ENCODE measurements at places on chromosomes 2 and 18.

DNA sequence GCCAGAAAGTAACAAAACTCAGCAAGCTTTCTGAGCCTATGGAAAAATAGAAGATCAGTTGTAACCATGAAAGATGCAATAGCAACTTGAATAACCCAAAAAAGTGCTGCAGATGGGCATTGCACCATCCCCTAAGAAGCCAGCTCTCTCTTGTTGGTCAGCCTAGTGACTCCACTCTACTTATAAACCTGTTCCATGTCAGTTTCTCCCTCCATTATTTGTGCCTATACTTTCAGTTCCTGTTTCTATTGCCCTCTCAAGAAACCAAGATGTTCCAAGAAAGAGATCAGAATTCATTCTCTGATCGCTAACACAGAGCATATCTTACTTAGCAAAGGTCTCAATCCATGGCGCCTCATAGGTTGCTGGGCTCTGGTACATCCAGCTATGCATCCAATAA, 170.3 kb upstream of the MAP2 start:
- no peak for DNase-seq

- peak; percentile 27 for DNase-seq
These were observed 119.6 kb upstream of the MSTN start for GRCh38 chr2:190182071-190182524.

DNA sequence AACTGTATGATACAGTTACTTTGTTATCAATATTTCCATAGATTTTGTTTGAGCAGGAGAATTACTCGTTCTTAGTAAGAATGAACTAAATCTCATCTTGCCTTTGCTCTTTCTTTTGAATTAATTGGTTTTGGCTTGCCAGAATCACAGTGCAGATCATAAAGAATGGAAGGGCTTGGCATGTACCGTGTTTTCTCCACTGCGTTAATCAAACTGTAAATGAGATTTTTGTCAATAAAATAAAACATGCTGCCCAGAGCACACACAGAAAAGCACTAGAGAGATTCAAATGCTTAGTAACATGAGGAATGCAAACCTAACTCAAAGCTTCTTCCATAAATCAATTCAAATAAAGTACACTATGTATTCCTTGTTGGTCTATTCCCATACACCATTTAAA, 229.6 kb upstream of the CDH2 start:
- DNase-seq: no peak

DNA sequence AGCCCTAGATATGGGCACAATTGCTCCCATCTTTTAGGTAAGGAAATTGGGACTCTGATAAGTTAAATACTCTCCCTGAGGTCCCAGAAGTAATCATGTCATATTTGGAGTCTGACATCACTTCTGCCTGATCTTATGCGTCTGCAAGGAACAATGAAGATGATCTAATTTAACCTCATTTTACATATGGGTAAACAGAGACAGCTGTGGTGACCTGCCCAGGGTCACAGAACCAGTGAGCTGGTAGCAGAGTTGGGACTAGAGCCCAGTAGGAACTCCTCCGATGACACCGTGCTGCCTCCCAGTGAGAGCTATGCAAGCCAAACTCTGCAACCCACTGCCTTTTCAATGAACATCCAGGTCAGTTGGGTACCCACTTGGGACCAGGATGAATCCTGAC, 17.8 kb downstream of the CTAGE1 start:
- DNase-seq: no peak

DNA sequence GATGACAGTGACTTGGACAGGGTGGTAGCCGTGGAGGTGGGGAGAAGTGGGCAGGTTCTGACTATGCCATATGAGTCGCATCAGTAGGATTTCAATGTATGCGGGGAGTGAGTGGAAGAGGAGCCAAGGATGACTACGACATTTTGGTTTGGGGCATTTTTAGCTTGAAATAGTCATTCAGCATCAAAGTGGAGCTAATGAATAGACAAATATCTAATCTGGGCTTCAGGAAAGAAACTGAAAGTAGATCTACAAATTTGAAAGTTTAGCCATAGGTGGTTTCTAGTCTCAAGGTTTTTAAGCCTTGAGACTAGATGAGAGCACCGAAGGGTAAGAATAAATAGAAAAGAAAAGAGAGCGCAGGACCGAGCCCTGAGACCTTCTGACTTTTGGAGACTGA, 58.3 kb downstream of the FEZ2 start:
- peak; percentile 12 for DNase-seq

- no peak for DNase-seq
These were observed 35.0 kb downstream of the TMEFF2 start for GRCh38 chr2:192159736-192160135.

DNA sequence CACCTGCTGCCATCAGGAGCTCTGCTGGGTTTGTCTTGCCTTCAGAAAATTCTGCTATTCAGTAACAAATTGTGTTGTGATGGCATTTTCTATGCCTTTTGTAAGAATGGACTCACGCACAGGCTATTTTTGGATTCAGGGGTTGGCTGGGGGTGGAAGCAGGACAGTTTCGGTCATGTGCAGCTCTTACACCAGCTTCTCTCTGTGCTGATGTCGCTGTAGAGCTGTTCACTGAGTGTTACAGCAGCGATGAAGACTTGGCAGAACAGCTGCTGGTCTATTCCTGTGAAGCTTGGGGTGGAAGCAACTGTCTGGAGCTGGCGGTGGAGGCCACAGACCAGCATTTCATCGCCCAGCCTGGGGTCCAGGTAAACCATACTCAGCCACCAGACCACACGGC, 49.2 kb downstream of the TRPM8 start:
- no peak for DNase-seq

GRCh38 chr2:43158259-43158880, 68.0 kb downstream of the ZFP36L2 start:
- peak; percentile 50 for DNase-seq

DNA sequence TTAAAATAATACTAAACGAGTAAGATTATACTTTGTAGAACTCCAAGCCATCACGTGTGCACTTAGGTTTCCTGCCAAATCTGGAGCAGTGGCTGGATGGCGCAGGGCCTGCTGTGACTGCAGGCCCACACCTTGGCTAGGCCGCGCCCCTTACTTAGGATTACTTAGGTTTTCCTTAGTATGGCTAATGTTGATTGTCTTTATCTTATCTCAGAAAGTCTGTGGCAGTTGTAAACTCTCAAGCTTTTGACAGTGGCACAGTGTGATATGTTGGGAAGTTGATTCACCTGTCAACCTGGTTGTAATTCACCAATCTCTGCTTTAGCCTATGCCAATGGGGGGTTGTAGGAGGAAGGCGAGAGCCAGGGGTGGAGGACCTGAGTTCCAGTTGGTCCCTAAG, 208.4 kb downstream of the ZNF407 start:
- DNase-seq: no peak

- no peak for DNase-seq
These were observed 89.0 kb upstream of the PNPT1 start for GRCh38 chr2:55782528-55783173.

DNA sequence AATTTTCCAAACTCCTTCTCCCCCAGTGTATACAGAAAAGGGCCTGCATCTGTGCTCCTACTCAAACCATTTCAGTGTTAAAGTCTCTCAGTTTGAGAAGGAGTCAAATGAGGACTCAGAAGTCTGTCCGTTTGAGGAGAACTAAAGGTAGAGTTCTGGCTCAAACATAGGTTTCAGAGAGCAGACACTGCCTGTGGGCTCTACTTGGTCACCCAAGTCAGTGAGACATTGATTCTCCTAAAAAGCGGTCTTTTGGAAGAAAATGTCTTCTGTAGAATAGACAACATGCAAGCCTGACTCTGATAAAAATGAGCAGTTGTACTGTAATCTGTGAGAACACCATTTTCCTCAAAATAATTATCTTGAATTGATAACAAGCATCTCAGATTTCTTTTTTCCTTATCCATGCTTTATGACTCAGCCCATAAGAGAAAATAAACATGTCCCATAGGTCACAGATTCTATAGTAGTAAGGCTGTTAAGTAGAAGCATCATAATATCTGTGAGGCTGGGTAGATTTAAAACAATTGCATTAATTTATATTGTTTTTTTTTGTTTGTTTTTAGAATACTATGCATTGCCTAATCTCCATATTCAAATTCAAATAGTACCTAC, 82.8 kb downstream of the ASXL3 start:
- DNase-seq: no peak

GRCh38 chr18:54684784-54685183, 93.7 kb downstream of the DYNAP start:
- DNase-seq: no peak

- DNase-seq: no peak
These were observed 75.8 kb downstream of the ZEB2 start for GRCh38 chr2:144443837-144444817.

- DNase-seq: no peak
These were observed 25.1 kb upstream of the CCL20 start for GRCh38 chr2:227788561-227789018.

GRCh38 chr18:7459851-7460770, 107.0 kb upstream of the PTPRM start:
- no peak for DNase-seq

GRCh38 chr18:37872562-37872961, 307.0 kb upstream of the CELF4 start:
- DNase-seq: no peak

DNA sequence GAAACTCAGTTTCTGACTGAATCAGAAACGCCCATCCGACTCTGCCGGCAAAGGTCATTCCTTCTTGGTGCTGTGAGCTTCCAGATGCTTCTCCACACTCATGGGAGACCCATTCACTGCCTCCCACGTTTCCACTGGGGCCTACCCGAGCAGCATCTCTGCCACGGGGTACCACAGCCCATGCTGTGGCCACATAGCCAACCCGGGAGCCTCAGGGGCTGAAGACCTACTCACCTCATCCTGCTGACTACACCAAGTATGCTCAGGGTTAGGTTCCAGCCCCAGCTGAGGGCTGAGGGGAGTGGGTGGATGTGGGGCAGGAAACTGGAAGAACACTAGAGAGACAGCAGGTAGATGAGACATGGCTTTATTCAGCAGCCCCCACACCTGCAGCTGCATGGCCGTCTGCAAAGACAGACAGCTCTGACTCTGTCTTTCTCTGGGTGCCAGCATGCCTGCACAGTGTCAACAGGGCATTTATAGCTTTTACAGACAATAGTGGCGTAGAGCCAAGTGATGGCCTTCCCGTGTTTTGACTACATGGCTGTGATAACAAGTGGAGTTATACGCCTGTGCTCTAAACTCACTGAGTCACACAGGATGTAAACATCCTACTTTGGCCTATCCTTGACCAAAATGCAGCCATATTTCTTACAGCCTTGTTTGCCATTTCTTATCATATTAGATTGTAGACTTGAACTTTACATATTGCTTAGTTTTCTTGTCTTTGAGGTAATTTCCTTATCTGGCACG, 16.5 kb upstream of the KLHL23 start:
- DNase-seq: no peak

- no peak for DNase-seq
These were observed 55.1 kb downstream of the RHOB start for GRCh38 chr2:20501974-20502373.

DNA sequence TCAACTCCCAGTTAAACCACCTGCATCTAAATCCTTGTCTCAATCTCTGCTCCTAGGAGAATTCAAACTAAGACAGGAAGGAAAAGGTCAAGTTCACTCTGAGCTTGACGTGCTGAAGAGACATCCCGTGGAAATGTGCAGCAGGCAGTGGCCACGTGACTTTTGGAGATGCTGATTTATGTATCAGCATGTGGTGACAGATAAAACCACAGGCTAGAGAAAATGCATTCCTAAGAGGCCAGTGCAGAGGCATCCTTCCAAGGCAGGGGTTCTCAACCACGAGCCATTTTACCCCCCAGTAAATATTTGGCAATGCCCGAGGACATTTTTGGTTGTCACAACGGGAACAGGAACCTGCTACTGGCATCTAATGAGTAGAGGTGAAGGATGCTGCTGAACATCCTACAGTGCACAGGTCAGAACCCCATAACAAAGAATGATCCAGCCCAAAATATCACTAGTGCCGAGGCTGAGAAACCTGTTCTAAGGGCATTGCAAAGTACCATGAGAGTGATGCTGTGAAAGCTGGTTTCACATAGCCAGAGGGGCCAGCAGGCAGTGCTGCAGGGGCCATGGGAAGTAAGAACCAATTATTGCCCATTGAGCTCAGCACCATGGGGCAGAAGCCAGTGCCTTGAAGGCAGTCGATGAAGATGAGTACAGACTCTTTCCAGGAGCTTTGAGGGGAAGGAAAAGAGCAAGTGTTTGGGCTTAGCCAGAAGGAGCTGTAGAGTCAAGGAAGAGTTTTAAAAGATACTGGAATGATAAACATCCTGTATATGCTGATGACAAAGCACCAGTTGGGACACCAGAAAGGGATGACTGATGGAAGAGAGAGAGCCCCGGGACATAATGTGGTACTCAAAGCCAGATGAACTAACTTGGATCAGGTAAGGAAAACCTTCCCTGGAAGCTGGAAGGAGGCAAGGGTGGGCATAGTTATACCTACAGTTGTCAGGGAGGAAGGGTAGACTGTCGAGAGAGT, 174.6 kb downstream of the HAUS1 start:
- DNase-seq: no peak

GRCh38 chr2:85061896-85062295, 71.3 kb upstream of the TCF7L1 start:
- DNase-seq: no peak

DNA sequence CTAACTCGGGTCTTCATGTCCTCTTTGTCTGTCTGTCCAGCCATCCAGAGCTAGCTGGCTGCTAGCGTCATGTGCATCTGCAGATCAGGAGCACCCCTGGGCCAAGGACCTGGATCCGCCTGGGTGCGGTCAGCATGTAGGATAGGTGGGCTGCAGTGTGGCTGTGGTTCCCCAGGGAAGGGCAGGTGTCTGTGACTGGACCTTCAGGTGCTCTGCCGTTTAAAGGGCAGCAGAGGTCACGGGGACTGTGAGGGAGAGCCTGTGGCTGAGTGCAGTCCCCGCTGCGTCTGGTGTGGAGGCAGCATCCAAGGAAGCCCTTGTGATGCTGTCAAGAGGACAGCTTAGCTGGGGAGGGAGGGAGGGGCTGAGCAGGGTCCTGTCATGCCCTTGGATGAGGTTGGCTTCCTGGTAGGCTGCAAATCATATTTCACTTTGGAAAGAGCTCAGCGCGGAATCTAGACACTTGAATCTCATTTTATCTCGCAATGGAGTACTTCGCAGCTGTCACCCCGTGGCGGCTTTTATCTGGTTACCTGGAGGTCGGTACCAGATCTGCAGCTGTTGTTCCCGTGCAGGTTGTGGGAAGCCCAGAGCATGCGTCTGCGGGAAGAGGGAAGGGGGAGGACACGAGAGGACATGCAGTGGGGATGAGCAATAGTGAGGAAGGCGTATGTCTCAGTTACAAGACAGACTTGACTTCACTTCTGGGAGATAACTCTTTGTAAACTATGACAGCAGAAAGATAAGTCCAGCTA, 5.9 kb upstream of the RALB start:
- DNase-seq: no peak

- no peak for DNase-seq
These were observed 830.1 kb upstream of the ZEB2 start for GRCh38 chr2:145350011-145350410.

GRCh38 chr2:202736826-202737225, 102.1 kb downstream of the FAM117B start:
- DNase-seq: no peak

GRCh38 chr18:11570769-11571412, 38.5 kb upstream of the SLC35G4 start:
- no peak for DNase-seq

- DNase-seq: no peak
These were observed 74.9 kb downstream of the ANKRD44 start for GRCh38 chr2:197235711-197236110.
